ENCODE measurements at places on chromosomes 16 and 17.
A peak's percentile ranks its signal among the peaks of the same experiment; 100 is the strongest.

DNA sequence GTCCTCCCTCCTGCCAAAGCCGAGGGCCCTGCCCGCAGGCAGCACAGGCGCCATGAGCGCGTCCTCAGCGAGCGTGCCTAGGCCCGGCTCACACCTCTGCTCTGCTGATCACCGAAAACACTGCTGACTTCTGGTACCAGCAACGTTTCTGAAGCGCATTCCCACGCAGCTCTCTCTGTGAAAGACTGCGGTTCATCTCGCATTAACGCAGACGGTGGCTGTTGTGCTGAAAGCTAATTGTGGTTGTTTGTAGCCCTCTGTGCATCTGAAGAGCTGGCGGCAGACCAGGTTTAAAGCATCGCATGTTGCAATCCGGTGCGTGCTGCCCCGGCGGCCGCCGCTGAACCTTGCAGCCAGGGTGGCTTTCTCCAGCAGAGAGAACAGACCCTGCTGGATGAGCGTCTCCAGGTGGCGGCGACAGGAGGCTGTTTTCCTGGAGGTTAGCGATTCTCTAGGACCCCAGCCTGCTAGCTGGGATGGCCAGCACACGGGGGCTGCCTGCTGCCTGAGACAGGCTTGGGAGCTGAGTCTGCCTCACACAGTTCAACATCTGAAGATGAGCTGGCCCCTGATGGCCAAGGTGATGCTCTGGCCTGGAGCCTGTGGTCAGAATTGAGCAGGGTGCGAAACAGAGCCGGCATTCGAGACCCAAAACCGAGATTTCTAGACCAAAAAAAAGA lies 49.8 kb upstream of the CHMP6 start:
- no peak for DNase-seq

DNA sequence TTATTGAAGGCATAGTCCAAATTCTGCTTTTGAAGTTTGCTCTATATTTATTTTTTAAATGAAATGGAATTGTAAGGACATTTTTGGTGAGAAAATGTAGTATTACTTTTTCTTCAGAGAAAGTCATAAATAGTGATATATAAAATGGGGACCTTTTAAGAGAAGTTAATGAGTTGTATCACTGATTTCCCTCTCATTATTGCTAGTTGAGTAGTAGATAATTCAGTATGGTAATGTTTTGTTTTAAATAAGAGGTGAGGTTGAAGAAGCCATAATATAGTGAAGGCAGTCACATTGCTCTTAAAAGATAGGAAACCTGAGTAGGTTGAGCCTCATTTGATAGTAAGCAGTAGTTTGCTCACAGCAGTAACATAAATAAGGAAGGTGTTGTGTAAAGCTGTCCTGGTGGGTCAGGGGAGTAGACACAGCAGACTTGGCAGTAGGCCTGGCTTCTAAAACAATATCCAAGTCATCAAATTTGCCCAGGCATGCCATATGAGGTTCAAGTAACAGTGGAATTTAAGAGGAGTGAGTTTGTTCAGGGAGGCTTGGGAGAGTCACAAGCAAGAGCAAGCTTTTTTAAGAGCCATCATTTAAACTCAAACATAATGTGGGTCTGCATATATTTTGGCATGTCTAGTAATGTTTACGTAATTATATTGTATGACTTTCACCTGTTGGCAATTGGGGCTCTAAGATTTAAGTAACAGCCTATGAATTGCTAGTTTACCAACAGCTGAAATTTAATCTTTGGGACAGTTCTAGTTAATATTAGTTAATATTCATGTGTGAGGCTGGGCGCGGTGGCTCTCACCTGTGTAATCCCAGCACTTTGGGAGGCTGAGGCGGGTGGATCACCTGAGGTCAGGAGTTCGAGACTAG lies 6.5 kb downstream of the NFATC3 start:
- DNase-seq: no peak

- peak; percentile 78 for DNase-seq
These were observed 3.9 kb upstream of the HEXIM1 start for GRCh38 chr17:45144199-45145034.

DNA sequence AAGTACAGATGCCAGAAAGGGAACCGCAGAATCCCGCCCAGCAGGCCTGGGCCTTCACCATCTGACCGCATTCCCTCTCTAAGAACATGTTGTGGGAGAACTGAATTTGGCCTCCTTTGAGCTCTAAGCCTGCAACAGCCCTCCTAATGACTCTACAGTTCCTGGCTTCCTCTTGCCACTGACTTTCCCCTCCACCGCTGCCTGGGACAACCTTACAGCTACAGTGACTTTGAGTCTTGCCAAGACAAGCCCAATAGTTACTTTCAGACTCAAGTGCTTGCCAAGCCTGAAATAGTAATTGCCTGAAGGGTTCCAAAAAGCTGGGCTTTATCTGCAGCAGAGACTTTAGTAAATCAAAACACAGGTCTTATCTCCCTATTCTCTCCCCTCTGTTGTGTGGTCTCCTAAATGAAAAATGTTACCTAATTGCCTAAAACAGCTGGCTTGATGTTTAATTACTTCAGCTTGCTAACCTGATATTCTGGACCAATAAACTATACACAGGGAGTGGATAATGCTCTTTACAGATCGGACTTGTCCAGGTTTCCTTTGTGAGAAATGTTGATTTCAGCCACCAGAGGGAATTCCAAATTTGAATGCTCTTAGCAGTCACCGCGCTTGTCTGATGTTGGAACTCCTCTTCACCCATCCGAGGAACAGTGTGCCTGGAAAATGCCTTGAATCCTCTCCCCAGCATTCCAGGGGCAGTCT lies 85.1 kb upstream of the TBX2 start:
- peak; percentile 52 for DNase-seq

DNA sequence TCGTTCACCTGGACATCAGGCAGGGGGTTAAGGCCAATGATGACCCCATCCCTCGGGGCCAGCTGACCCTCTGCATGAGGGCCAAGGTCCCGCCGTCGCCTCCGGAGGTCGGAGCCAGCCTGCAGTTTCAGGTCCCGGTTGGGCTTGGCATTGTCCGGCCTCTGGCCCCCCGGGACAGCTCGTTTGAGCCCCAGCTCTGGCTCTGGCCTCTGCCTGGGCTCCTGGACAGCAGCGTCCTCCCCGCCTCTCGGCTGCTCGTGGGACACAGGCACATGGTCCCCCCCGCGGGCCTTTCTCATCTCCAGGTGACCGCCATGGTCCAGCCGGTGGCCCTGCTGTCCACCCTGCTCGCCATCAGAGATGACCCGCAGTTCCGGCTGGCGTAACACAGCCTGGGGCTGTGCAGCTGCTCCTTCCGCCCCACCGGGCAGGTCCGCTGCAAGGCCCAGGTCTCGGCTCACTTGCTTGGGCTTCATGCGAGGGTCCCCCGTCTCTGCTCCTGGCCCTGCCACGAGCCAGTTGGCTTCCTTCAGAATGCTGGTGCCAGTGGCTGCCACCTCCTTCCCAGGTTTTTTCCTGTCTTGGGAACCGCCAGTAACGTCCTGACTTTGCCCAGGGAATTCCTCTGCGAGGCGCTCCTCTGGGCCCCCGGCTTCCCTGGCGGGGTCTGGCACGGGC lies 6.7 kb downstream of the NDUFAF8 start:
- no peak for DNase-seq

DNA sequence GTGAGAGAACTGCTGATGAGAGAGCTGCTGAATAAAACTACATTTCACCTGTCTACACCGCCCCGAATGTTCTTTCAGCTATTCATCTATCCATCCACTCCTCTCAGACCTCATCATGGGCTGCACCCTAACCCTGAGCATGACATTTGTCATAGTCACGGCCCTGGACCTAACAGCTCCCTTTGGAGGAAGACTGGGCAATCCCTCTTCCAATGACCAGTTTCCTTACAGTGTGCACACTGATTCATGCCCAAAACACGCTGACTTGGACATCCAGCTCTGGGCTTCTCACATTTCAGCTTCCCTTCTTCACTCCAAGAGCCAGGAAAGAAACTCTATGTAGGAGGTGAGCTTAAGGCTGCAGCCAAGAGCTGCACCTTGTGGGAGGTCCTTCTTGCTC lies 41.8 kb upstream of the ARL4D start:
- no peak for DNase-seq

GRCh38 chr17:78144736-78145641 lies 1.2 kb upstream of the C17orf99 start:
- DNase-seq: peak; percentile 53

GRCh38 chr17:34626121-34626681 lies 46.8 kb downstream of the TMEM132E start:
- peak; percentile 87 for DNase-seq

DNA sequence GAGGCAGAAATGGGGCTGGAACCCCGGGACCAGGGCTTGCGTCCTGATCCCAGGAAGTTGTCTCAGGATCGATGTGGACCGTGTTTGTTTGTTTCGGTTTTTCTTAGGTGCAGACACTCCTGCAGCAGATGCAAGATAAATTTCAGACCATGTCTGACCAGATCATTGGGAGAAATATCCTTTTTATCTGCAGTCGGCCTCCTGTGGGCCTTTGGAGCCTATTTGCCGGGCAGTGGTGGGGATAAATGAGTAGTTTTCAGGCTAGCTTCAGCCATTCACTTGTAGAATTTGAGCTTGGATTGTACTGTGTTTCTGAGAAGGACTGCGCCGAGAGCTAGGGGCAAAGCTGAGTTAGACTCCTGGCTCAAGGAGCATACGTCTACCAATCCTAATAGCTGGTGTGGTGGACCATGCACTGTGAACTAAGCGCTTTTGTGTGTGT lies 816 bp downstream of the HSBP1 start:
- DNase-seq: no peak

- peak; percentile 39 for DNase-seq
These were observed 4.6 kb downstream of the KRT34 start for GRCh38 chr17:41377546-41377945.

DNA sequence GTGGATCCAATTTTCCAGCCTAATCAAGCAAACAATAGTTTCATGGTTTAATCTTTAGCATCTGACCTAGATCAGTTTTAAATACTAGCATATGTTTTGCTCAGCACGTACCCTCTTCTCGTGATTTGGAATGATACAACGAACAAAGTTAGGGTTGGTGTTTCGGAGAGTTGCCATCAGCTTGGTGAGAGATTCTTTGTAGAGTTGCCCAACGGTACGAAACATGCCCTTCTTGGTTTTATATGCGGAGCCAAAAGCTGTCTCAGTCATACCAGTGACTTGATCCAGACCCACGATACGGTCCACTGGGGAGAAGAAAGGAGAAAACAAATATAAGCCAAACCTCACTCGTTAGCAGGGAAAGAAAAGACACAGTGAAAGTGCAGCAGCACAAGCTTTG lies 85.3 kb downstream of the NDEL1 start:
- no peak for DNase-seq

DNA sequence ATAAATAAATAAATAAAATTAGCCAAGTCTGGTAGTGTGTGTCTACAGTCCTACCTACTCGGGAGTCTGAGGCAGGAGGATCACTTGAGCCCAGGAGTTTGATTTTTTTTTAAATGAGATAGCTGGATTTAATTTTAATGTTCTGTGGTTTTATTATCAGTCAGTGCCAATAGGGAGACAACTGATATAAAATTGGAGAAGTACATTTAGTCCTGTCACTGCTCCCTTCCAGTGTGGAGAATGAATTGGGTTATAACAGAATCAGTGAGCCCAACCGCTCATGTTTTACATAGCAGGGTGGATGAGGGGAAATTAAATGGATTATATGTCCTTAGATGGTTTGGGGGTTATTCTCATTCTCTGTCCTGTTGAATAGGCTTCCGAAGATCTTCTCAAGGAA lies 6.2 kb downstream of the NME1 start:
- DNase-seq: no peak

GRCh38 chr16:65268331-65268730 lies 146.5 kb upstream of the CDH11 start:
- DNase-seq: no peak

DNA sequence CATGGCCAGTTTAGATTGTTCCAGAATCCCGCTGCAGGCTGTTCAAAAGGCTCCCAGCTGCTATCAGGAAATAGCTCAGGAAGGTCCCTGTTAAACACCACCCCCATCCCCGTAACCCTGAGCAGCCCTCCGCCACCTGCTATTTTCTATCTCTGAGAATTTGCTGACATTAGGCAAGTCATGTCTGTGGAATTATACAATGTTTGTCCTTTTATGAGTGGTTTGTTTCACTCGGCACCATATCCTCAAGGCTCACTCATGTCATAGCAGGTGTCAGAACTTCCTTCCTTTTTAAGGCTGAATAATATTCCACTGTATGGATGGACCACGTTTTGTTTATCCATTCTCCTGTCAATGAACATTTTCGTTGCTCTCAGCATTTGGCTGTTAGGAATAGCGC lies 164.3 kb upstream of the FOXF1 start:
- DNase-seq: no peak

- no peak for DNase-seq
These were observed 8.7 kb downstream of the CLEC19A start for GRCh38 chr16:19294156-19294649.

DNA sequence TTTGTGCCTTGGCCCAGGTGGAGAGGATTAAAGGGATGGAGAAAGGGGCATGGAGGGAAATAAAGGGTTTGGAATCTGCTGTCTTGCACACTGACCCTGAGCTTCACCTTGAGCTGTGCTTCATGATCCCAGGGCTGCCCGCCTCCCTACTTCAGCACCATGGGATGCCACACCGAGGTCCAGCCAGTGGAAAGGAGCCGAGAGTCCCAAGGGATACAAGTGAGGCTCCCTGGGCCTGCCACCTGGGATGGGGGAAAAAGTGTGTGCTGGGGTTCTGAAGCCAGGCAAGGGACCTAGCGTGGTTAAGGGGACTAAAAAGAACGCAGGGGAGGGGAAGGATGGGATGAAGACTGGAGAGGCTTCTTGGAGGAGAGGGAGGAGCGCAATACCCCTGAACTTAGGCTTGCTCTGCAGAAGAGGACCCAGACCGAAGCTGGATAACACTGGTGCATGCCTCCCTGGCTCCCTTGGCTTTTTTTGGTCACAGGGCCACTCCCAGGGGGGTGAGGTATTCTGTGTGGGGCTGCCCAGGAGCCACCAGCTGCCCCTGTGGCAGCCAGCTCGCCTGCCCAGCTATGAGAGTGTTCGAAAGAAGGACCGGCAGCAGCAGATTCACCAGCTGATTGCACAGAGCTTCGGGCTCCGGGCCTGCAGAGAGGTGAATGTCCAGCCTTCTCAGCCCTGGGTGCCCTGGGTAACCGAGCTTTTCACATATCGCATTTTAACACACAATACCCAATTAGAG lies 7.2 kb downstream of the MRPL27 start:
- no peak for DNase-seq

DNA sequence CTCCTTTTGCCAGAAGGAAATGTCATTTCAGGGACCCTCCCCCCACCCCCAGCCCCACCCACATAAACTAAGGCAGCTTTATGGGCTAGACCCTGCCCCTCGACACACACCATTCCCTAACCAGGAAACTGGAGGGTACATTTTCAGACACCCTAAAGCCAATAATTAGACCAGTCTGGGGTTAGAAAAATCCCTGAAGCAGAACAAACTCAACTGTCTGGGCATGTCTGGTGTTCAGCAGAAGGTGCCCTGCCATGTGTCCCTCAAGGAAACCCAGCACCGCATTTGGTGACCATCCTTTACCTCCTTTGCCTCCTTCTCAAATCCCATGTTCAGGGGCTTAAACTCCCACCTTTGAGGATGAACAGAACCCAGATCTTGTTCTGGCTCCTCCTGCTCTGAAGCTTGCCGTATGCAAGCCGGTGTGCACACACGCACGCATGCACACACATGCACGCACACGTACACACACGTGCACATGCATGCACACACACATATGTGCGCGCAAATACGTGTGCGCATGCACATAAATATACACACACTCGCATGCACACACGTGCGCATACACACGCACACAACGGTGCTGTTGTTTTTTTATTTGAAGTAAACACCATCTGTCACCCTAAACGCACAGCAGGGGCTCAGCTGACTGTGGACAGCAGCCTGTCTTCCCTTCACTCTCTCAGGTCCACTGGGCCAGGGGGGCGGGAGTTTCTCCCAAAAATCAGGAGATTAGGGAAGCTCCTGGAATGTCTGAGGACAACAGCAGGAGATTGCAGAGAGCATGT lies 156.8 kb upstream of the TNRC6C start:
- DNase-seq: no peak

- DNase-seq: peak; percentile 70
These were observed 59.8 kb downstream of the CYTH1 start for GRCh38 chr17:78722246-78722761.

All from endodermal cell (in vitro differentiated cells).